HepG2 (cell line): ENCODE measurements at places on chromosomes 12 and 14. TPM values are rescaled to one million over a fixed set of nuclear protein-coding genes. Genes with fewer than 3 reads are reported as not detected.

GRCh38 chr12:88947486-88948043 is 367.3 kb upstream of the KITLG start:
- no peak overlapping the region for H3K4me3 ChIP-seq
- DNase-seq = no peak
- H3K4me1 ChIP-seq = no peaks in the 10 kb centered on the region
- no peaks in the 10 kb centered on the region for H3K27me3 ChIP-seq
- no peak overlapping the region for H3K27ac ChIP-seq
- H3K36me3 ChIP-seq = no peaks in the 10 kb centered on the region

DNA sequence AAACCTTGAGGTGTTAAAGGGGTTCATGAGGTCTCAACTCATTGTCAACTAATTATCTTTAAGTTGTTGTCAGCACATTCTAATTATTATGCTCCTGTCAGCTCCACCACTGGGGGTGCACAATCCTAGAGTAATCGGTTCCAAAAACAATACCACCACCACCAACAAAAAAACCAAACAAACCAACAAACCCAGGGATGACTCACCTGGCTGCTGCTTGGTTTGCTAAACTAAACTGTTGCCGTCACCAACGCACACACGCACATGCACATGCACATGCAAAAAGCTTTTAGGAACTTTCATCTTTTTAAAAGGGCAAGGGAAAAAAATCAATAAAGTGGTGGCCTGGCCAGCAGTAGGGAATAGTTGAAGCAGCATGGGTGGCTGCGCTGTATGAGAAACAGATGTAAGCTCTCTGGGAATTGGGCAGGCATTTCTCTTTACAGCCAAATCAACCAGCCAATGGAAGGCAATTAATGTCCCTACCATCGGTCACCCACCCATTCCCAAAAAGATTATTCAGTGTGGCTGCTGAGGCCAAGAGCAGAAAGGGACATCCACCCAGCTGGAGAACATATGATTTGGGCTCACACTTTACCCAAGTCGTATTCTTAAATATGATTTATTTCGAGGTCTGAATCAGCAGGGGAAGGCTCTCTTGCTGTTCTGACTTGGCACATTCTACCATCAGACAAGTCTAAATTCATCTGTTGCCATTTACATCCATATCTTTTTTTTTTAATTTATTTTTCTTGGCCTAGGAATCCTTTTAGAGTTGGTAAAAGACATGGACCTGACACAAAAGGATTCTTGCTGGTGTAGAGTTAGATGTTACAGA is 20.0 kb downstream of the TMEM30B start:
- no peak overlapping the region for H3K27ac ChIP-seq
- H3K4me1 ChIP-seq = peaks cover 24% of the 10 kb centered on the region
- no peak overlapping the region for H3K4me3 ChIP-seq
- H3K27me3 ChIP-seq = no peaks in the 10 kb centered on the region
- DNase-seq = peak; percentile 13
- no peaks in the 10 kb centered on the region for H3K36me3 ChIP-seq

DNA sequence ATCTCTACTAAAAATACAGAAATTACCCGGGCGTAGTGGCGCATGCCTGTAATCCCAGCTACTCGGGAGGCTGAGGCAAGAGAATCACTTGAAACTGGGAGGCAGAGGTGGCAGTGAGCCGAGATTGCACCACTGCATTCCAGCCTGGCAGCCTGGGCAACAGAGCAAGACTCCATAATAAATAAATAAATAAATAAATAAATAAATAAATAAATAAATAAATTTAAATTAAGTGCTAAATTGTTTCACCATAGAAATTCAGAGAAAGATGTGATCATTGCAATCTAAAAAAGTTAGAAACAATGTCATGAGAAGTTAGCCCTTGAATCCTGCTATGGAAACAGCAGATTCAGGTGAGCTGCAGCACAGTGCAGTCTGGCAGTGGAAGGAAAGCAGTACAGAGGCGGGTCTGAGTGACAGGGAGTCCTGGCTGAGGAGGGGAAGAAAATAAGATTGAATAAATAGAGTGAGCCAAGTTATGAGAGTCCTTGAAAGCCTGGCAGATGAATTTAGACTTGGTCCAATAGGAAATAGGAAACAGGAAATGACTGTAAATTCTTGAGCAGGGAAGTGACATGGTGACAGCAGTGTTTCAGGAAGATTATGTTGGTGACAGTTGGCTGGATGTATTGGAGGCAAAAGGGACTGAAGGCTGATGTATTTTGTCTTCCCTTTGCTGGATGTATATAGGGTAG is 241.5 kb downstream of the GXYLT1 start:
- H3K27ac ChIP-seq = no peak overlapping the region
- H3K4me1 ChIP-seq = no peaks in the 10 kb centered on the region
- H3K27me3 ChIP-seq = no peaks in the 10 kb centered on the region

DNA sequence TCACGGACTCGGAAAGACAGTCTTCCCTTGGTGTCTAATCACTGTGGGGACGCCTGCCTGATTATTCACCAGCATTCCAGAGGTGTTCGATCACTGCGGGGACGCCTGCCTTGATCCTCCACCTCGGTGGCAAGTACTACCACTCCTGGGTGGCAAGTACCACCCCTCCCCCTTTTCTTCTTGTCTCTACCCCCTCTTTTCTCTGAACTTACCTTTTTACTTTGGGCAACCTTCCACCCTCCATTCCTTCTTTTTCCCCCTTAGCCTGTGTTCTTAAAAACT is 12.0 kb upstream of the LGMN start:
- H3K27ac ChIP-seq = no peak overlapping the region
- H3K4me3 ChIP-seq = no peak overlapping the region
- no peaks in the 10 kb centered on the region for H3K36me3 ChIP-seq

DNA sequence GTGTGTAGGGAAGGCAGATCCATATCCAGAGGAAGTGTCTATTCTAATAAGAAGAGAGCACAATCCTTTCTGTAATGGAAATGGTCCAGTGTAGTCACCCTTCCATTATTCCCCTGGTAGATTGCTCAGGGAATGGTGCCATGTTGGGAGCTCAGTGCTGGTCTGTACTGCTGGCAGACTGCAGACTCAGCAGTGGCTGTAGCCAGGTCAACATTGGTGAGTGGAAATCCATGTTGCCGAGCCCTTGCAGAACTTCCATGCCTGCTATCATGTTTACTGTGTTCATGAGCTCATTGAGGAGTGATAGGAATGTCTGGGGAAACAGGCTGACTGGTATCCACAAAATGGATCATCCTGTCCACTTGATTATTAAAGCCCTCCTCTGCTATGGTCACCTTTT is 128.7 kb downstream of the MIPOL1 start:
- H3K4me1 ChIP-seq = peaks cover 30% of the 10 kb centered on the region
- no peaks in the 10 kb centered on the region for H3K36me3 ChIP-seq
- no peak overlapping the region for H3K4me3 ChIP-seq
- H3K27ac ChIP-seq = no peak overlapping the region

DNA sequence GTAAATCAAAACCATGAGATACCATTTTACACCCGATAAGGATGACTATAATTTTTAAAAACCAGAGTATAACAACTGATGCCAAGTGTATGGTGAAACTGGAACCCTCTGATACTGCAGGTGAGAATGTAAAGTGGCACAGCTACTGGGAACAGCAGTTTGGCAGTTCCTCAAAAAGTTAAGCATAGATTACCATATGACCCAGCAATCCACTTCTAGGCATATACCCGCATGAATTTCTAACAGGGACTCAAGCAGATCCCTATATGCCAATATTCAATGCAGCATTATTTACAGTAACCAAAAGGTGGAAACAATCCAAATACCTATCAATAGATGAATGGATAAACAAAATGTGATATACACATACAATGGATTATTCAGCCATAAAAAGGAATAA is 57.4 kb downstream of the BAZ1A start:
- no peaks in the 10 kb centered on the region for H3K27me3 ChIP-seq
- no peak overlapping the region for H3K4me3 ChIP-seq
- no peak for DNase-seq
- H3K4me1 ChIP-seq = no peaks in the 10 kb centered on the region
- H3K36me3 ChIP-seq = 0 out of 2 replicates have a peak, but pooled peaks cover 4% of the 10 kb centered on the region
- H3K27ac ChIP-seq = no peak overlapping the region

DNA sequence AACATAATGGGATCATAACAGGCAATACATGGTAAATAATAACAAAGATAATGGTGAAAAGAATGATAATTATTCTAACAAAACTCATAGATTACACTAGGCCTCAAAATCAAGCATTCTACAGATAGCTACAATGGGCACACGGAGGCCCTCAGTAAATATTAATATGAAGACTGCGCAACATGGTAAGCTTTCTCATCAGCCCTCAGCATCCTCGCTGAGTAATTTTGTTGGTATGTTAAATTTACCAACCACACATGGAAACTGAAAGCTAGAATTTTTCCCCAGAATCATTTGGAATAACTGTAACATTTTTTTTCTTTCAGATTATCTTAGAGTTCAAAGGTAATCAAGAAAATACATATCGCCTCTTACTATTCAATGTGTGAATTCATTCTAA is 74.2 kb upstream of the PYGL start:
- H3K4me1 ChIP-seq = no peaks in the 10 kb centered on the region
- H3K27ac ChIP-seq = no peak overlapping the region
- H3K27me3 ChIP-seq = no peaks in the 10 kb centered on the region
- H3K36me3 ChIP-seq = no peaks in the 10 kb centered on the region

DNA sequence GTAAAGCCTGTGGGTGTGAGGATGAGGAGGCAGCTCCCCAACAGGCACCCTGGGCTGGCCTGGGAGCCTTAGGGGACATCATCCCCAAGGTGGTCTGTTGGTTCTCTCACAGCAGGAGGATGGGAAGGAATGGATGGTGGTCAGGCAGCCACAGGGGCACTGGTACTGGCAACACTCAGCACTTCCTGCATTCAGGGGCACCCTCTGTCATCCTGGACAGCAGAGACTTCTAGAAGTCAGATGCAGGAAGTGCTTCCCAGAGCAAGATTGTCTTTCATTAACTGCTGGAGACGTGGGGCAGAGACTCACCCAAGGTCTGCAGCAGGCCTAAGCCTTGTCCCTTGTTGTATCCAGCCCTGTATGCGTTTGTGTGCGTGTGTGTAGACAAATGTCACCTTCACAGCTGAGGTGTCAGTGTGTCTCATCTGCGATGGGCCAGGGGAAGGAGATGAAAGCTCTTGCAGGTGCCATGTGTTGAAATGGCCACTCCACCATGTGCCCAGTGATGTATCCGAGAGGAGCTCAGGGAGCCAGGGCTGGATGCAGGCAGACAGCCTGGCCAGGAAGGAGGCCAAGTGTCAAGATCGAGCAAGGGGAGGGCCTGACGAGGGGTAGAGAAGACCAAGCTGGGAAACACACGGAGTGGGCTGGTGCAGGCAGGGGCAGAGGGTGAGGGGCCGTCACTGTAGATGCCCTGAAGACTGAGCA is 85.1 kb downstream of the PITPNM2 start:
- H3K36me3 ChIP-seq = no peaks in the 10 kb centered on the region
- no peaks in the 10 kb centered on the region for H3K27me3 ChIP-seq
- H3K4me3 ChIP-seq = no peak overlapping the region
- peaks cover 57% of the 10 kb centered on the region for H3K4me1 ChIP-seq
- H3K27ac ChIP-seq = no peak overlapping the region

GRCh38 chr14:37890095-37890494 is 294.7 kb downstream of the TTC6 start:
- H3K4me3 ChIP-seq = no peak overlapping the region
- no peaks in the 10 kb centered on the region for H3K27me3 ChIP-seq
- peaks cover 17% of the 10 kb centered on the region for H3K4me1 ChIP-seq
- no peaks in the 10 kb centered on the region for H3K36me3 ChIP-seq
- H3K27ac ChIP-seq = no peak overlapping the region

- H3K27ac ChIP-seq = no peak overlapping the region
- peaks cover 35% of the 10 kb centered on the region; the same call in 2 of the 3 replicates for H3K27me3 ChIP-seq
- no peaks in the 10 kb centered on the region for H3K36me3 ChIP-seq
- no peak overlapping the region for H3K4me3 ChIP-seq
These were observed 65.7 kb downstream of the TMEM30B start for GRCh38 chr14:61215222-61216020.

DNA sequence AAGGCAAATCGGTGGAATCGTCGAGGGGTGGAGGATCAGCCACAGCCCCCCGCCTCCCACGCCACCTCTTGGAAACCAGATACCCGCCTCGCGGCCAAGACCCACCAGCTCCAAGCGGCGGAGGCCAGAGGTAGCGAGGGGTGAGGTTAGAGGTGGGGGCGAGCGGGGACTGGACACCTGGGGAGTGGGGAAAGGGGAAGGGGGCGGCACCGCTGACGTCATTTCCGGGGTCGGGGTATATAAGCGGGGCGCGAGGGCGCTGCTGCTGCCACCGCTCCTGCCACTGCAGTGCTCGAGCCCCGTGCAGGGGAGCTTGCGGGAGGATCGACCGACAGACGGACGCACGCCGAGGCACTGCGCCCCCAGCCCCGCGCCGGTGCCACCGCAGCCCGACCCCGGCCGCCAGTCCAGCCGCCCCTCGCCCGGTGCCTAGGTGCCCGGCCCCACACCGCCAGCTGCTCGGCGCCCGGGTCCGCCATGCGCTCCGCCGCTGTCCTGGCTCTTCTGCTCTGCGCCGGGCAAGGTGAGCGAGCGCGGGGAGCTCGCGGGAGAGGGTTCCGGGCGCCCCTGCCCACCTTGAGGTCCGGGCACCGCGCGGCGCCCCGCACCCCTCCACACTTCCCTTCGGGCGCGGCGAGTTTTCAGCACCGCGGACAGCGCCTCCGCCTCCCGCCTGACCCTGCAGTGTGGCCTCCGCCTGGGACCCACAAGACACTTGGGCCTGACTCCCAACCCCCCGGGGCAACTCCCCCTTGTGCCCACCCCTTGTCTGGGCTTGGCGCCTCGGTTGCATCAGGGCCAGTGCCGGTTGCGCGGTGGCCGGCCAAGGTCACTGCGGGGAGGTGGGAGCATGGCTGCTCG is at the start of gene CHGA:
Gene CHGA (plus strand): TSS at position 268 of the 861 bp plus-strand sequence. CDS start 210 bp downstream, at position 478.
- no peak within 1 kb of the TSS for H3K27ac ChIP-seq
- H3K4me3 ChIP-seq = no peak within 1 kb of the TSS; the same call in 1 of the 2 replicates
- H3K27me3 ChIP-seq = peaks cover 3% of the 10 kb centered on the region; the same call in 1 of the 2 replicates
- H3K4me1 ChIP-seq = no peaks in the 10 kb centered on the region
- DNase-seq = peak; percentile 36
- no peaks in the 10 kb centered on the region for H3K36me3 ChIP-seq

GRCh38 chr14:50407111-50407812 is 10.6 kb upstream of the CDKL1 start:
- no peak overlapping the region for H3K27ac ChIP-seq
- no peak overlapping the region for H3K4me3 ChIP-seq
- H3K4me1 ChIP-seq = no peaks in the 10 kb centered on the region

GRCh38 chr14:97361181-97361580 is 564.0 kb downstream of the VRK1 start:
- no peak for DNase-seq
- no peak overlapping the region for H3K27ac ChIP-seq
- H3K4me3 ChIP-seq = no peak overlapping the region
- H3K36me3 ChIP-seq = no peaks in the 10 kb centered on the region
- H3K27me3 ChIP-seq = no peaks in the 10 kb centered on the region

- H3K27me3 ChIP-seq = no peaks in the 10 kb centered on the region
- H3K4me1 ChIP-seq = no peaks in the 10 kb centered on the region
- peak; percentile 1 for DNase-seq
- no peak overlapping the region for H3K4me3 ChIP-seq
- H3K36me3 ChIP-seq = no peaks in the 10 kb centered on the region
- no peak overlapping the region for H3K27ac ChIP-seq
These were observed 34.5 kb downstream of the PRKCH start for GRCh38 chr14:61355892-61356325.

The LRFN5 gene
- total RNA-seq = not detected in 2 replicates

The PAPLN gene
- not detected in 2 replicates for total RNA-seq

The PRKAB1 gene
- 25.4 and 28.4 TPM in 2 replicates for total RNA-seq

The ACOT6 gene
- 0.27 TPM in 1 of 2 replicates, not detected in the other for total RNA-seq

The TRAFD1 gene
- total RNA-seq = 20.9 and 27.8 TPM in 2 replicates

The CHGA gene
- total RNA-seq = not detected in 2 replicates

The CHFR gene
- 21.0 and 21.4 TPM in 2 replicates for total RNA-seq
